ENCODE measurements at places on chromosomes 13 and 19. TPM values are rescaled to one million over a fixed set of nuclear protein-coding genes. Genes with fewer than 3 reads are reported as not detected.

DNA sequence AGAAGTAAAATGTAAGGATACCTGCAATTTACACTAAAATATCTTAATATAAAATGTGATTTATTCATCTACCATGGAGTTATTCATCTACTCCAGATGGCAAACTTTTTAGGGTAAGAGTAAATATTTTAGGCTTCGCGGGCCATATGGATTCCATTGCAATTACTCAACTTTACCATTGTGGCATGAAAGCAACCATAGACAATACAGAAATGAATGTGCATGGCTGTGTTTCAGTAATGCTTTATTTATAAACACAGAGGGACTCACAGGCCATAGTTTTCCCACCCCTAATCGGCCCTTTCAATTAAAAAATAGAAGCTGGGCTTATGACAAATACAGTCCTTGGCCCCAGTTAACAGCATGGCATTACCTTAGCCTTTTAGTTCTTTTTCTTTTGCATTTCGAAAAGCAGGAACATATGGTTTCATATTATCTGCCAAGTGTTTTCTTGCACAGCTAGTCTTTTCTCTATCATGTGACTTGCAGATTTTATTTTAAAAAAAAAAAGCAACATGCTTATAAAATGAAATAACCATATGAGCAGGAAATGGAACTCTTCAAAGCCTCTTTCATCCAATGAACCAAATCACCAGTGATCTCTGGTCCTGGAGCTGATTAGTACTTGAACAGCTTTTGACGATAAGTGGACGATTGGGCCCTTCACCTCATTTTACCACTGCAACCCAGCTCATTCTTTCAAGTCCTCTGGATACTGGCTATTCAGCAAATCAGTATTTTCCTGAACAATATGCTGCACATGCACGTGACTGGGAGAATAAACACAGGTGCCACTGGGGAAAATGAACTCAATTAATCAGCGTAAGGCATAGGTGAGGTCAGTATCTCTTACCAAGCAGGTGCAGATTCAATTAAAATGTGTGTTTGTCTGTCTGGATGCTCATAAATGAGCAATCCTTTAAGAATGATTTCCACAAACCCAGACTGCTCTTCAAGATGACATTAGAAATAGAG is 63.9 kb downstream of the LHFPL6 start:
- DNase-seq, result peak; percentile 65

- DNase-seq, result no peak
These were observed 11.6 kb upstream of the FPR3 start for GRCh38 chr19:51783372-51783771.

Gene PALM
- total RNA-seq, result not detected

GRCh38 chr13:49113526-49114286 is 106.4 kb upstream of the MLNR start:
- peak; percentile 18 for DNase-seq

DNA sequence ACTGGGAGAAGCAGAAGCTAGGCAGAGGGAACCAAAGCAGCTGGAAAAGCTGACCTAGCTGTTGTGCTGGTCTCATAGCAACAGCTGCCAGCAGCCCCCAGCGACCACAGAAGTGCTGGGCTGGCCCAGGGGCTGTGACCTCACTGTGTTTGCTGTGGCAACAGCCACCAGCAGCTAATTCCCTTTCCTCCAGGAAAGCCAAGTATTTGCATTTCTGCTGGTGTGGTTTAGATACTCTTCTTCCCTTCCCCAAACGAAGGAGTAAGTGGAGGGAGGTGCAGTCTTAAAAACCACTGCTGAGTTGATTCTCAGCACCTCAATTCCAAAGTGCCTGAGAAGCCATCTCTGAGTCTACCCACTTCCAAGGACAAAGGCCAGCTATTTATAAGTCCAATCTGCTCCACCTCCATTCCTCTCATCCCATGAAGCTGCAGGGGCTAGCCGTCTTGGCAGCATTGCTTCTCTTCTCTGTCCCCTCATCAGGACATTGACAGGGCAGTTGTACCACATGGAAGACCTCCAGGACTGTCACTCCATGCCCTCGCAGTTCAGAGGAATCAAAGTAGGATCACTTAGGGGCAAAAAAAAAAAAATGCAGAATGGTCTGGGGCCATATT is 11.5 kb upstream of the CCDC97 start:
- peak; percentile 94 for DNase-seq

- DNase-seq, result peak; percentile 25
These were observed 3.1 kb downstream of the NCAN start for GRCh38 chr19:19214892-19215291.

GRCh38 chr13:76777096-76777495 is 109.1 kb downstream of the KCTD12 start:
- DNase-seq, result no peak

Gene AMER2
- total RNA-seq, result not detected

DNA sequence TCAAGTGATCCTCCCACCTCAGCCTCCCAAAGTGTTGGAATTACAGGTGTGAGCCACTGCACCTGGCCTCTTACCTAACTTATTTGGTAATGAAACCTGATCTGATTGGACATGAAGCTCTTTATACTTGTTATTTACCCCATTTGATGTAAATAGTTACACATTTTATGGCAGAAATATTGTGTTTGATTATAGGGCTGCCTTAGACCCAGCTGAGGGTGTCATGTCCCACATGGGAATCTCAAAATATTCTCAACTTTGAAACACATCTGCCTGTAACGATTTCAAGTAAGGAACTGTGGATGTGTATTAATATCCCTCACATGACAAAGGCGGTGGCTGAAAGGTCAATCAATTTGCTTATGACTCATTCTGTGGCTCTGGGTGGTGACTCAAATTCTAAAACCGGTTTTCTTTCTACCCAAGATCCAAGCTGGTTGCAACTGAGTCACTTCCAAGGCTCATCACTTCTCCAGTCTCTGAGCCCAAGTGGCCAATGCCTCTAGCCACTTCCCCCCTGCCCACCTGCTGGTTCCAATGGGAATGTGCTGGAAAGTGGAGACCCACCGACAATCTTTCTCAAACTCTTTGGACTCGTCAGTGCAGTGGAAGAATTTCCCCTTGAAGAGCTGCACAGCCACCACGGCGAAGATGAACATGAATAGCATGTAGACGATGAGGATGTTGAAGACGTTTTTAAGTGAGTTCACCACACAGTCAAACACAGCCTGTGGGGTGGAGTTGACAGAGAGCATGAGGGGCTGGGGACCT is 110.9 kb downstream of the IER2 start:
- DNase-seq, result peak; percentile 93

DNA sequence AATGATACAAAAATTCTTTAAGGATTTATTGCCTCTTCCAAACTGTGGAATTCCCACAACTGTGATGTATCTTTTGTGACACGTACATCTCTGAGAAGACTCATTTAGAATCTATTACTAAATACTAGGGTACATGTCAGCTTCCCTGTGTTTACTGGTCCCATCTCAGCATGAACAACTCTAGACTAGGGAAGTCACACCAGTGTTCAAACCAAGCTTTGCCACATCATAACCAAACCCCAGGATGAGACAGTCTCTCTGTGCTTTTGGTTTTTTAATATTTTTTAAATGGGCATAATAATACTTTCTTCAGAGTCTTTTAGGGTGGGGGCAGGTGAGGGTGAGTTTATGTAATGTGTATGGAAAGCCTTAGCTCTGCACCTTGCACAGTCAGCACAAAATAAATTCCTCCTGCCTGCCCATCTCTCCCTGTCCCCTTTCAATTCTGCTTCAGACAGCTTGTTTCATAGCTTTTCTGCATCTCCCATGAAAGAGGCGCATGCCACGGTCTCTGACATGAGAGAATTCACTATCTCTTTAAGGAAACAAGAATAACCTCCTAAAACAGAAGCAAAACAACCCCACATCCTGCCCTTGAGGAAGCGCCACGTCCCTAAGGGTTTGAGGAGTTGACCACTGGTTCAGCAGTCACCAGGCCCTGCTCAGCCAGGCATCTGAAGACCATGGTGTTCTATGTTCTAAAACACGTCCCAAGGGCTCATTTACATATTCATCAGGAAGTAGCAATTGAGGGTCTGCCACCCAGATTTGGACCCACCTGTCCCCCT is 174.5 kb downstream of the USP12 start:
- no peak for DNase-seq

DNA sequence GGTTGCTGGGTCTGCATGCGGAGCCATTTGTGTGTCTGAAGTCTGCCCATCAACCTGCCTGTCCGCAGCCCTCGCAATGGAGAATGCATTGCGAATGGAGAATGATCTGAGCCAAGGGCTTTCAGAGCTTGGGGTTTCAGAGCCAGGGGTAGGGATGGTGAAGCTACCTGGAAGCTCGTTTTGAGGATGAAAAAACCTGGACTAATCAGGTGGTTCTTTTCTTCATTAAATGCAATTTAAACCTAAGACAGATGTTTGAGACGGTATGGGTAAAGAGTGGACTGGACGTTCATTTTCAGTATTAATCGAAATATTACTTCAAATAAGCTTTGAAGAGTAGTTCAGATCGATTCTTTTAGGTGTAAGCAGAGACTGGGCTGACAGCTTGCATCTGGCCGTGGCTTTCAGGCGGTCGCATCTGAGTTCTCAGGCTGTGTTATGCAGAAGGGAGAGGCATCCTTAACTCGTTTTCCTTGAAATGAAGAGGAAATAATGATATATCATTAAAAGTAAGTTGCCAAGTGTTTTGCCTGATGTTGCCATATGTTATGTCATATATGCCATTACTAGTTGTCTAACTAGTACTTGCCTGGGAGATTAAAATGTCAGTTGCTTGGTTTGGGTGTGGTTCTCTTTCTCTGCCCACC is 801 bp downstream of the MCF2L start:
- DNase-seq, result no peak

Gene DIAPH3
- total RNA-seq, result 27.9 TPM

DNA sequence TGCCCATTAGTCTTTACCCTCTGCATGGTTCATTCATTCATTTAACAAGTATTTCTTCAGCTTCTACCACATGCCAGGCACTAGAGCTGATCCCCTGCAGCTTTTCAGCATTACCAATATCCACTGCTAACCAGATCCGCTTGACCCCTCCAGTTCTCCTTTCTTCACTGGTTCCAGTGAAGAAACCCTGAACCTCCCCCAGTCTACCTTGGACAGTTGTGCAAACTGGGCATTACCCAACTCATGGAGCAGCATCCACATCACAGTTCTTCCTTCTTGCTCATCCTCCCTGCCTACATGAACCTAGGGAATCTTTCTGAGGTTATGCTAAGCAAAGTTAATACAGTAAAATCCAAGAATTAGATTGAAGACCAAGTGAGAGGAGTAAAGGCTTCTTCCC is 78.7 kb upstream of the SERP2 start:
- DNase-seq, result no peak

- no peak for DNase-seq
These were observed 6.3 kb upstream of the POU4F1 start for GRCh38 chr13:78609464-78610205.

Gene PSG3
- total RNA-seq, result not detected

Gene SIAH3
- not detected for total RNA-seq

Gene TMEM238
- 2.0 TPM for total RNA-seq

DNA sequence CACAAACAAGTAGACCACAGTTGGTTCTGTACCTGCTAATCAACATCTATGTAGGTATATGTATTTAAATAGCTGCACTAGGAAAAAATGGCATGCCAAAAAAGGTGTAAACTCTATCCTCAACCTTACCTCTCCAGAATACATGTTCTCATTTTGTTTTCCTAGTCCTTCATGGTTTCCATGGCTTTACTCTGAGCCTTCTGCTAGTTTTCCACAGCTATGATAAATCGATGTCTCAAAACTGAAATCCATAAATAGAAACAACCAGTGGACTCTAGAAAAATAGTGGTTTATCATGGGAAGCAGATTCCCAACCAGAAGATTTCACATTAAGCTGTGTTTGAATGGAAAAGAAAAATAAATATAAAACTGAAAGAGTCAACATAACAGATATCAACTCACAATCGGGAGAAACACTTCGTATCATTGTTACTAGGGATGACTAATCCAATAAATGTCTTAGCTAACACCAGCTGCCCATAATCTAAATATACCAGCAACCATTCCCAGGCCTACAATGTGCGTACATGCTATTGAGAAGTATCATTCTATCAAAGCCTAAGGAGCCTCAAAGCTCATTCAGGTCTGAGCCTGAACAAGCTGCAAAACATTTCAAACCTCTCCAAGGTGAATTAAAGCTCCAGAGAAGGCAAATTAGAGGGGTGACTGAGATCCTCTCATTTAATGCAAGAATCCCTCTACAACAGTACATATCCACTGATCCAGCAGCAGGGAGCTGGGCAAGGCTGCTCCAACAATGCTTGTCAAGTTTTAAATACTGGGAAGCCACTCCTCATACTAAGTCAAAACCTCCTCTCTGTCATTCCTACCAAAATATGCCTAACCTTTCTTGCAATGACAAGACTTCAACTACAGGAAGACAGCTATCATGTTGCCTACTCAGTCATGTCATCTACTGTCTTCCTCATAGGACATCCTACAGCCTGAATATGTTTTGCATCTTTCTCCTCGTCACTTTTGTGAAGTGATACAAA is 90.2 kb downstream of the KCTD12 start:
- no peak for DNase-seq

- DNase-seq, result no peak
These were observed 20.2 kb upstream of the DGKH start for GRCh38 chr13:42028113-42028799.

Gene UBE2L5
- not detected for total RNA-seq

- DNase-seq, result no peak
These were observed 56.6 kb downstream of the MBNL2 start for GRCh38 chr13:97278435-97279411.

- no peak for DNase-seq
These were observed 11.5 kb upstream of the EML2 start for GRCh38 chr19:45650722-45651121.

Gene PRSS57
- total RNA-seq, result not detected

Gene TUBA3C
- not detected for total RNA-seq

DNA sequence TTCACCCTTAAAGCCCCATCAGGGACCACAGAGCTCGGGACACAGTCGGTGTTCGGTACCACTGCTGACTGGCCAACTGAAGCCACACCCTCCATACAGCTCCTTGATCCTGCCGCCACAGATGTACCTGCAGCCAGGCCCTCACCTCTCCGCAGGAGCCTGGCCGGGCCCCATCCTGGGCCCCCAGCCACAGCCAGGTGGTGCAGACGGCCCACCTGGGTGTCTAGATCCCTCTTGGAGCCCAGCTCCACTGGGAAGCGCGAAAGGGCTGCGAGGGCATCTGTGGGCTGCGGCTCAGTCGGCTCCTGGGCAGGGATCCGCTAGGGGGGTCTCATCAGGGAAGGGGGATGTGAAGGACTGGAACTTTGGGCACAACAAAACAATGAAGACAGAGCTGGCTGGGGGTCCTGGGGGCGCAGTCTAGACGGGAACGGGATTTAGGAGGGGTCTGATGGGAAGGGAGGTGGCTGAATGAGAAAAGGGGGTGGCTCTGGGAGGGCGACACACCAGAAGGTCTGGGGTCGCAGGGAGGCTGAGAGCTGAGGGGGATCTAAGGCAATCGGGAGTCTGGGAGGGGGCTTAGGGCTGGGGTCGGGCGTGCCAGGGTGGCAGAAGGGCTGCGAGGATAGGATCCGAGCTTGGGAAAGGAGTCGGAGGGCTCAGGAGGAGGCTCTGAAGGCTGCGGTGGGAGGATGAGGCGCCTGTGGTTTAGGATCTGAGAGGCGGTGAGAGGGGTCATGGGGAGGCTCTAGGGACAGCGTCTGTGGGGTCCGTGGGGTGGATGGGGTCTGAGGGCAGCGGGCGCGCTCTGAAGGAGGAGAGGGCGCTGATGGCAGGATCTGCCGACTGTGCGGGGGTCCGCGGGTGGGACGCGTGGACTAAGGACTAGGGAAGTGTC is 15.8 kb downstream of the PRODH2 start:
- no peak for DNase-seq

- no peak for DNase-seq
These were observed 270.9 kb upstream of the NBEA start for GRCh38 chr13:34671137-34671536.

- no peak for DNase-seq
These were observed 70.0 kb downstream of the INSR start for GRCh38 chr19:7224209-7224686.
